GM06990 (cell line): ENCODE measurements at places on chromosomes 4 and X.

GRCh38 chrX:123303429-123303828, 119.4 kb downstream of the GRIA3 start:
- DNase-seq, result no peak

- DNase-seq, result no peak
Observed at GRCh38 chr4:131347816-131348215, 1801.3 kb upstream of the PCDH10 start.

- no peak for DNase-seq
Observed at GRCh38 chr4:6493658-6494304, 21.4 kb upstream of the PPP2R2C start.

GRCh38 chrX:119755981-119756533, 2.3 kb upstream of the SOWAHD start:
- DNase-seq, result peak; percentile 71

DNA sequence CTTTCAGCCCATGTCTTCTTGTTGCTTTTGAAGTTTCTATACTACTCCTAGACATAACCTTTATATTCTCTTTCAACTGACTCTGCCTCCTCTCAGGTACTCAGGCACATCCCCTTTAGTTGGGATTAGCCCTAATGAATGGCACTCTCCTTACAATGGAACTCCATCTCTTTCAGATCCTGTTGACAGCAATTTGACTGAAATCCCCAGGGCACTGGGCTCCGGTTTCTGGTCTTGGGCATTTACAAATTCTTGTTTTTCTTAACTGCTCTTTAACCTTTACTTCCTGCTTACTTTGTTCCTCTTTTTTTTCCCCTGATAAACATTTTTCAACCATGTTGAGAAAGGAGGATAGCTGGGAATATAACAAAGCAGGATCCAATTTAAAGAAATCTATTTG, 68.9 kb downstream of the ENOX2 start:
- DNase-seq, result no peak

DNA sequence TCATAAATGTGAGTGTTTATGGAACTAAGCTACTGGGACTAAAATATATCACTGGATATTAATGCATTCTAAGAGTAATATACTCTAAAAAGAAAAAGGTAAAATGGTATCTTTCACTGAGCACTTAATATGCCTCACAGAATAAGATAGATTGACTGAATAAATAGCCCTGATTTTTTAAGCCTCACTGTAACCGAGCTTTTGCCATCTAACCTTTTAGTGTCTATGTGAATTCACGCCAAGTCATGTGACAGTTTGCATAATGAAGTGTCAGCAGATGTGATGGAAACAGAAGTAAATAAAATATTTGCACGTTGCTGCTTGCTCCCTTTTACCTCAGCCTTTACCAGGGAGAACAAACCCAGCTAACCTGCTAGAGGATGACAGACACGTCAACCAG, 119.7 kb upstream of the NWD2 start:
- no peak for DNase-seq

DNA sequence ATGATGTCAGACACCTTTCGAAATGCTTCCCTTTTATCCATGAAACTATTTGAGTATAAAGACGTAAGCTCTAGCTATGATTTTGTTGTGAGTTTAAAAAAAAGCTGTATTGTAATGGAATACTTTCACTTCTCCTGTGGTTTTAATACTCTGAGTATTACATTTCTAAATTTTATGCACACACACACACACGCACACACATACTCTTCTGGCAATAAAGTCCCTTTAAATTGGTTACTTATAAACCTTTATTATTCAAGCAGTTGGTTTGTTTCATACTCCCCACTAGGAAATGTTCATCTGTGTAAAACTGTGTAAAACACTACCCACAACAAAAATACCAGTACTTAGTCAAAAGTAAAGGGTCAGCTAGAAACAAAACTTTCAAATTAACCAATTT, 18.2 kb downstream of the VAMP7 start:
- DNase-seq, result no peak

GRCh38 chr4:76305033-76305687, 1.4 kb upstream of the STBD1 start:
- no peak for DNase-seq

DNA sequence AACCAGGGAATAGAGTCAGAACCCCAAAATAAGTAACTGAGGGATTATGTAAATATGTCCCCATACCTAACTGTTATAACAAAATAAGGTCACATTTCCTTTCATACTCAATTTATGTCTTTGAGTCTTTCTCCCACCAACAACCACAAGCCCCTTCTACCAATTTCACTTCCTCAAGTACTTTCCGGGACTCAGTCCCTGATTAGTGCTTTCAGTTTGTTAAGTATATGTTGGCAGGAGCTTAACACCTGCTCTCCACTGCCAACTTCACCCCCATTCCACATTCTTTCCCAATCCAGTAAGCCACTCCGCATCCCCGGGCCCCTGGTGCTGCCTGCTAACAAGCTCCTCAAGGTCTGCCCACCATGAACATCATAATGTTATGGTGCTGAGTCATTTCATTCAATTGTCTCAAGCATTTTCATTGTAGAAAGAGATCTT, 71.3 kb upstream of the SPRY1 start:
- DNase-seq, result peak; percentile 62

DNA sequence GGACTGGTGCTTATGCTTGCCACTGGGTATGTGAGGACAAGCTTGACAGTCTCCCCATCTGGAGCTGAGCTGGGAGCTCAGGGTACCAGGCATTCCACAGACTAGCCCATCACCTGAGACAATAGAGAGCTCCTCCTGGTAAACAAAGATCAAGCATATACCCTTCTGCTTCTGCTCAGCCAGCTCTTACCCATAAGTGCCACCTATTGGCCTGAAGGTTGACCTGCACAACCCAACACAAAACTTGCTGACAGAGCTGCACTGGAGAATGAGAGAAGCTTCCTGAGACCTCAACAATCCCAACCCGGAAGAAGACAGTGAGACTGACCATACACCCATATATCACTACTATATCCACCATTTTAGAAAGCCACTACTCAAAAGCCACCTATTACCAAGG, 1049.2 kb upstream of the INTU start:
- DNase-seq, result no peak

DNA sequence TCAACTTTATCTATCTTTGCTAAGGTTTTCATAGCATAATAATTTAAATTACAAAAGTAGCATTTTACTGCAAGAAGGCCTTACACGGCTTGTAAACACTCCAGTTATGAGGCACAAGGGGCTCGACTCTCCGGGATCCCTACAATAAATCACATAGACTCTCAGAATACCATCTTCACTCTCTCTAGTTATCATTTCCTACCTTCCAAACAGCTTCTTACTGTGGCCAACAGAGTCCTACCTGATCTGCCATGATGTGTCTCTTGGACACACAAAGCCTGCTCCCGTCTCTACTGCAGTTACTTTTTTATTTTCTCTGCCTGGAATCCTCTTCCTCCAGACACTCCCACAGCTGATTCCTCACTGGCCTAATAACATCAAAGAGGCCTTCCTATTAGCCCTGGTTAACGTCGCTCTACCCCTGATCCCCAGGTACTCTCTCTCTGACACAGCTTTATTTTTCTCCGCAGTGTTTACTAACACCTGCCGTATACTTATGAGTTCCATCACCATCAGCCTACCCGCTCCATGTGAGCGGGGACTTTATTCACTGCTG, 559.6 kb upstream of the DIPK2B start:
- no peak for DNase-seq

- DNase-seq, result no peak
Observed at GRCh38 chr4:186875476-186875875, 151.8 kb upstream of the FAT1 start.

GRCh38 chrX:1222531-1223241, 10.2 kb upstream of the CRLF2 start:
- no peak for DNase-seq

GRCh38 chrX:119636419-119636818, 30.2 kb upstream of the NKRF start:
- peak; percentile 70 for DNase-seq

DNA sequence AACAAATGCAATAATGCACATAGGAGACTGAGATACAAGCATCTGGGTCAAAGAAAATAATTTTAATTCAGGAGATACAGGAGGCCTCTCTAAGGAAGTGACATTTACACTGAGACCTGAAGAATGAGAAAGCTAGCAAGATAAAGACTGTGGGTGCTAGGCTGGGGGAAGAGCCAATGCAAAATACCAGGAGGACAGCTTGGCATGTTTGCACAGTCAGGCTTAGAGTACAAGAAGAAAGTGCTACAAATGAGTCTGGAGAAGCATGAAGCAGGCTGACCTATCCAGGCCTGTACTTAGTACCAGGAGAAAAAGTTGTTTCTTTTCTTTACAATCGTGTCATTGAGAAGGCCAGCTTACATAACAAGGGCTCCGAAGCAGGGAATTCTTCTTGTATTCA, 56.9 kb downstream of the GABRB1 start:
- DNase-seq, result no peak

DNA sequence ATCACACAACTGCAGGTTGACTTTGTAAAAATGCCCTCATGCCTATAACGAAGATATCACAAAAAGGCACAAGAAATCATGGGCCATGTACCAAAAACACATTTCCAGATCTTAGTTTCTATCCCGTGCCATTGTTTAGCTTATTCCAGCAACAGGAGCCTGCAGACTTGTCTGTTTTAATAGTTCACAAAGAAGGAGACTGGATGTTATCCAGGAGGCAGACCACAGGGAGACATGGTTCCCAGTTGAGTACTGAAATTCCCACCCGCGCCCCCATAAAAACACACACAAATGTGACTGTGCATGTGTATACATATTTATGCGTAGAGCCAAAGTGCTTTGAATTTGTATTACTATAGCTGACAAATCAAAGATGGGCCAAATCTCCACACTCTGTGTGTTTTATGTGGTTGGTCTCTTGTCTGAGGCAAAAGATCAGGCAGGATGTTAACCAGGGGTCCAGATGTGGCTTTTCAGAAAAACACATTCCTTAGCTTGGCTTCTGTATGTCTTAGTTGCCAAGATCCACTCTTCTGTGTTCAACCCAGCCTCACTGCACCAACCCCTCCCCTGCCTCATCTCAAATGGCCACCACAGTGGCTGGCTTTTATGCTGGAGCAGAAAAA, 469.2 kb upstream of the DIPK2B start:
- DNase-seq, result no peak

- no peak for DNase-seq
Observed at GRCh38 chr4:147355847-147356246, 125.0 kb upstream of the EDNRA start.

DNA sequence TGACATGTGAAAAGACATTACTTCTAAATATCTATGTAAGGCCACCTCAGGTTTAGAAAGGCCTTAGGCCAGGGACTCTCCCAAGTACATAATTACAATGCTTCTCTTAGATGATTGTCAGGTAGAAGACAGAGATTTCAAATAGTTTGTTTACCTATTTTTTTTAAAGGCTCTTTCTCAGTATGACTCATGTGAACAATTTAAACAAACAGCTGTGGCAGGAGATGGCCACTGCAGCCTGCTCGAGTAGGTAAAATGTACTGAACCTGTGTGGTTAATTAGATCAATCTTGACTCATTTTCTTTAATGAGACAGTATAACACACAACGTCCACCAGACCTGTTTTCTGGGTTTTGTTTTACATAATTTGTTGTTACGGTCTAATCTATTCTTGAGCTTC, 50.2 kb downstream of the LEF1 start:
- peak; percentile 62 for DNase-seq

DNA sequence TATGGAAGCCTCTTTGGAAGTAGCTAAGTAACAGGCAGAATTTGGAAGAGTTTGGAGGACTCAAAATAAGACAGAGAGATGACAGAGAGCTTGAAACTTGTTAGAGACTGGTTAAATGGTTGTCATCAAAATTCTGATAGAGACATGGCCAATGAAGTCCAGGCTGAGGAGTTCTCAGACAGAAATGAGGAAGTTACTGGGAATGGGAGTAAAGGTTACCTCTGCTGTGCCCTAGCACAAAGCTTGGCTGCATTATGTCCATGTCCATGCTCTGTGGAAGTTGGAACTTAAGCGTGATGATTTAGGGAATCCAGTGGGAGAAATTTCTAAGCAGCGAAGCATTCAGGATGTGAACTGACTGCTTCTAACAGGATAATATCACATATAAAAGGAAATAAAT, 146.2 kb upstream of the NDST4 start:
- DNase-seq, result no peak

GRCh38 chr4:121943941-121944340, 7.9 kb downstream of the TRPC3 start:
- DNase-seq, result no peak

DNA sequence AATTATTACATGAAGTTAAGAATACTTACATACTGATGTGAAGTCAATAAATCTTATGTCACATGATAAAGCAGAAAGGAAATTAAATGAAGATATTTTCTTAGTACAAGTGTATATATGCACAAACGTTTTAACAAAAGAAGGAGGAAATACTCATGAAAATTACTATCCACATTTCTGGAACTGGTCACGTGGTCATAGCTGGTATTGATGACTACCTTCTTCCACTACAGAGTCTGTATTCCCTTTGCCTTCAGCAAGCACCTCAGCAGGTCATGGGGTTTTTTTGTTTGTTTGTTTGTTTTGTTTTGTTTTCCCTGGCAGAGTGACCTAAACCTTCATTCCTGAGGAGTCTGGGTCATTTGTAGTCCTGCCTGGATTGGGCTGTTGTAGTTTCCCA, 174.9 kb upstream of the BANK1 start:
- DNase-seq, result no peak

- DNase-seq, result no peak
Observed at GRCh38 chr4:177566691-177567090, 124.5 kb upstream of the AGA start.

GRCh38 chr4:147532896-147533295, 52.0 kb downstream of the EDNRA start:
- DNase-seq, result no peak

DNA sequence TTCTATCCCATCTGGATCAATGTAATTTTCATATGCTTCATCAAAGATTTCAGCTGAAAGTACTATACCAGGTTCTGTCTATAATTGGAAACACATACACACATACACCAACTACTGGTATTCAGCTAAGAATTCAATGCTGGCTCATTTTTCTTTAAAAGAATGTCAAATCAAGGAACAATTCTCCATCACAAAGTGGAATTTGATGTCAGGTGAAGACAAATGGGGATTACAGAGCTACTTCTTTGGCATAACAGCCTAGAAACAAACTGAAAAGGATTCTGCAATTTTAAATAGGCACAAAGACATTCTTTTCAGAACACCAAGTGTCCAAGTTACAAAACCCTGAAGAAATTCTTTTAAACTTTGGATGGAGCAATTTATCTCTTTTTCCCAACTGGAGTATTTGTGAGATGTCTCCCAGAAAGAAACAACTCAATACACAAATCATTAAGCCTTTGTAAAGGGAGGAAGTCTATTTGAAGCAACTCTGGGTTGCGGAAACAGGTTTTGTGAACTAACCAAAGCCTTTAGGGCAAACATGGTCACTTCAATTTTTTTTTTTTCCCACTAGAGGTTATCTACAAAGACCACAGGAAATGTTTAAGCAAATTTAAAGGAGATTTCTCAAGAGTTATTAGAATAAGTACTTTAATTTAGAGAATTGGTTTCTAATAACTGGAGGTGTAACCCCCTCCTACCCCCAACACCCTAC, 1.9 kb upstream of the FAM9C start:
- DNase-seq, result no peak
